ENCODE measurements at places on chromosomes 13 and 19. TPM values are rescaled to one million over a fixed set of nuclear protein-coding genes. Genes with fewer than 3 reads are reported as not detected.

DNA sequence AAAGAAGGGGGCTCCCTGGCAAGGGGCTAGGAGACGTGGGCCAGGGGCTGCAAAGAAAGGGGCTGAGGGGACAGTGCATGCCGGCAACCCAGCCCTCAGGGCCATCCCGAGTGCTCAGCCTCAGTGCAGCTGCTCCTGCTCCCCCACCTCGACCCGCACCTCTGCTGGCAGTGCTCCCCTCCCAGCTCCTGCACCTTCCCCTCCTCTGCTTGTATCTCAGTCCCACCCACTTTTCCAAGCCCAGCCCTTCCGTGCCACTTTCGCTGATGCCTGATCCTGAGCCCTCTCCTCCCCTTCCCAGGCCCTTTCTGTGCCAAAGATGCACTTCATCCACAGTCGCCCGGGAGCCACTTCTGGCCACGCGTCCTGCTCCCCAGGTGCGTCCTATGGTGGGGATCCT lies 69.9 kb upstream of the KCTD15 start:
- DNase-seq = no peak

GRCh38 chr13:38210928-38211596 lies 138.6 kb upstream of the UFM1 start:
- no peak for DNase-seq

DNA sequence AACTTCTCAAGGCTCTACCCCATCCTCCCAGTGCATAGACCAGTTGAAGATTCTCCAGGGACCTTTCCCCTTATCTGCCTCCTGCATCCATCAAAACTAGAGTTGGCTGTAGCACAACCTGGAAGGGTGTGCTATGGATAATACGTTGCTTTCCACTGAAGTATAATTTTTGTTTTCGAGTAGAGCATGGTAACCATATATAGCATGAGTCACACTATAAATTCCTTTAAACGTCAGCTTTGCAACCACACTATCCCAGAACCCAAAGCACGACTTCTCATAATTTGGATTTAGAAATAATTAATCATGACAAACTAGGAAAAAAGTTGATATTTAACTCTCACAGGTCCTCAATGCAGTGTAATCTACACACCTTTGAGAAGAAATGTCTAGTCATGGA lies 138.3 kb upstream of the NBEA start:
- no peak for DNase-seq

GRCh38 chr13:110529522-110530311 lies 31.8 kb downstream of the RAB20 start:
- DNase-seq = no peak

GRCh38 chr19:54449701-54450069 lies 686 bp downstream of the LENG8 start:
- DNase-seq = no peak

DNA sequence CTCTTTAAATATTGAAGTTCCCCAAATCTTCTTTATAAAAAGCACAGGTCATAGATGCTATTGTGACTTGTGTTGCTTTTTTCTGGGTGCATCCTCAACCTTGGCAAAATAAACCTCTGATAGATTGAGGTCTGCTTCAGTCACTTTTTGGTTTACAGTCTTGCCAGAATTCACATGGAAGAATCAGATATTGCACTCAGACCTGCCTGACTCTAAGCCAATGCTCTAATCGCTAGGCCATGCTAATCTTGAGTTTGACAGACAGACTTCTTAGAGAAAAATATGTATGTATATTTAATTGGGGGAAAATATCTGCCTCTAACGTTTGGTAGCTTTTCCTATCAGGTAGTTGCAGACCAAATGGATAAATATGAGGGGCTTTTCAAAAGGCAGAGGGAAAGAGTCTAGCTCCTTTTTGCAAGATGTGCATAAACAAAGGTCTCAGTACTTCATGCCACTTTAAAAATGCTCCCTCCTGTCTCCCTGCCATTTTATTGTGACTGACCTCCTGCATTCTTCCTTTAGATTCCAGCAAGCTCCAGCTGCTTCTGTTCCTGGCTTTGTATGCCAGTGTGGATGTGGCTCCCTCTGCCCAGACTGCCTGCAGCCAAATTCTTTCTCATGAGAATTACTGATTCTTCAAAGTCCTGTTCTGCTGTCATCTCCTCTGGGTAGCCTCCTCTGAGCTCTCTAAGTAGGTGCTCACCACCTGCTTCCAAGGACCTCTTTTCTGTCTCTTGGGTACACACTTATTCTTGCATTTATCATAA lies 42.4 kb upstream of the RFC3 start:
- no peak for DNase-seq

GRCh38 chr13:43298816-43299215 lies 275.4 kb downstream of the DNAJC15 start:
- no peak for DNase-seq

GRCh38 chr19:15318241-15318691 lies 14.1 kb downstream of the BRD4 start:
- DNase-seq = no peak

DNA sequence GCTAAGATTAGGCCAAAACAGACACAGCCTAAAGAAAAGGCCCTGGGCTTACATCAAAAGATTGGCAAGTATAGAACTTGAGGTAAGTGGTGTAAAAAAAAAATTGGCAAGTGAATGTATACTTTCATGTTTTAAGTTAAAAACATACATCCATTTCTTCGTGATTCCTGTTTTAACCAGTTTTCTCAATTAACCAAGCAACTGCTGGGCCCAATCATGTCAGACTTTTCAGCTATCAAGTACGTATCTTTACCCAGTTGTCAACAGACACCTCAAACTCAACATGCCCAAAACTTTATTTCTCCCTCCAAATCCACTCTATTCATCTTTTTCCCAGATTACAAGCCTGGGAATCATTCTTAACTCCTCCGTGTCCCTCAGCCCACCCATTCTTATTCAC lies 1.0 kb downstream of the PCID2 start:
- no peak for DNase-seq

- no peak for DNase-seq
These were observed 8.1 kb upstream of the IPO5 start for GRCh38 chr13:97945342-97945741.

The ZNF492 gene
- total RNA-seq = 1.1 TPM

The SSBP4 gene
- 140 TPM for total RNA-seq

The FLT3LG gene
- 197 TPM for total RNA-seq

The SIAH3 gene
- total RNA-seq = not detected

The CEACAM16 gene
- not detected for total RNA-seq

The ZNF441 gene
- 8.9 TPM for total RNA-seq
